ENCODE measurements at places on chromosomes 11 and 22. TPM values are rescaled to one million over a fixed set of nuclear protein-coding genes. Genes with fewer than 3 reads are reported as not detected.
A peak's percentile ranks its signal among the peaks of the same experiment; 100 is the strongest.

DNA sequence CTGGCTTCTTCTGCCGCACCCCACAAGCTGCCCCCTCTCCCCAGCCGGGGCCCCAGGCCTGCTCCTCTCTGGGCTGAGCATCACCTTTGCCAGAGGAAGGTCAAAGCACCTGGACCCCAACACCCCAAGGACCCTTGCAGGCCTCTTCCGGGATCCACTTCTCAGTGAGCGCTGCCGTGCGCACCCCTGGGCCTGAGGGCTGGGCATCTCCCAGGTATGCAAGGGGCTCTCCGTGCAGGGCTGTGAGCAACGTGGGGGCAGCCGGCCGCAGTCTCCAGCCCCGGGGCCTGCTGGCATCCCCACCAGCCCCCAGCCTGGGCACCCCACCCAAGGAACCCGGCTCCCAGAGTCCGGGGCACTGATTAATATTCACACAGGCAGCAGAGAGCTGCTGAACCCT, 64.0 kb downstream of the BRD1 start:
- DNase-seq = no peak

GRCh38 chr11:130612291-130612851, 163.9 kb downstream of the ADAMTS15 start:
- DNase-seq = no peak

- DNase-seq = no peak
Observed at GRCh38 chr22:22460060-22460459, 48.5 kb downstream of the ZNF280B start.

GRCh38 chr11:40100162-40100553, 1359.3 kb downstream of the LRRC4C start:
- no peak for DNase-seq

DNA sequence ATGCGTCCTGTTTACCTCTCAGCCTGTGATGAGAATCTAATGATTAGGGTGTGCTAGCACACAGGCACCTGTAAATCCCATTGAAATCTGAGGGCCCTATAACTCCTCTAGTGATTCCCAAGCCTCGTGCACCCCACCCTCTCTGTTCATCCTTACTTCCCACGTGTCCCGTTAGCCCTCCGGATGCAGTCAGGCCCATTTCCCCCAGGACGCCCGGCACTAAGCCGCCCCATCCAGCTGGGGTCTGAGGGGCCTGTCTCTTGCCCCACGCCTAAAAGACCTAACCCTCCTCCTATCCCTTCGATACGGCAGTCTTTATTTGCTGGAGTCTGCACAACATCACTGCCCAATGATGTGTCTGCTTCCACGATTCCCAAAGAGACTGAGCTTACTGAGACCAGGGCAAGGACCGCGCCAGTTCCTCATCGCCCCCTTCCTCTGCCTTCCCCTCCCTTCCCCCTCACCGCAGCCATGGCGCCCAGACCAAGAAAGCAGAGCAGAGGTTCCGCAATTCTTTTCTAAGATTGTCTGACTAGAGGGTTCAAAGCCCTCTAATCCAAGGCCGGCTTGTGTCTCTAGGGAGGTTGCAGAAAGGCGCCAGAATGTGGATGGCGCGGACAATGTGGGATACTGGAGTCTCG, 1.1 kb upstream of the FADS2 start:
- DNase-seq = no peak

DNA sequence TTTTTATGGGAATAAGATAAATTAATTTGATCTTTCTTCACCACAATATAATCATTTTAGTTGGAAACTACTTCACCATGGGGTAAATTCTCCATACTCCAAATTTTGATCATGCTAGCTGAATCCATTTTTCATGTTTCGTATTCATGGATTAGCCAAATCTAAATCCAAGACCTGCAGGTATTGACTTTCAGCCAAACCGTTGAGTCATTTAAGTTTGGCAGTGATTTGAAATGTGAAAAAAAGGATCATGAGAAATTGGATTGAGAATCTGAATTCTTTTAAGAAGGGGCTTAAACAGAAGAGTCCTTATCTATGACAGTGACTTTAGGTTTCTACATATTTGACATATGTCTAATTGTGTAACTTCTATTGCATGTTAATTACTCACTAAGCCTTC, 5.3 kb downstream of the GAS2 start:
- no peak for DNase-seq

- peak; percentile 29 for DNase-seq
Observed at GRCh38 chr22:49503896-49504521, 323.7 kb downstream of the BRD1 start.

- no peak for DNase-seq
Observed at GRCh38 chr11:115503886-115504275, 334 bp downstream of the CADM1 start.

GRCh38 chr11:125921042-125921441, 16.7 kb downstream of the DDX25 start:
- no peak for DNase-seq

DNA sequence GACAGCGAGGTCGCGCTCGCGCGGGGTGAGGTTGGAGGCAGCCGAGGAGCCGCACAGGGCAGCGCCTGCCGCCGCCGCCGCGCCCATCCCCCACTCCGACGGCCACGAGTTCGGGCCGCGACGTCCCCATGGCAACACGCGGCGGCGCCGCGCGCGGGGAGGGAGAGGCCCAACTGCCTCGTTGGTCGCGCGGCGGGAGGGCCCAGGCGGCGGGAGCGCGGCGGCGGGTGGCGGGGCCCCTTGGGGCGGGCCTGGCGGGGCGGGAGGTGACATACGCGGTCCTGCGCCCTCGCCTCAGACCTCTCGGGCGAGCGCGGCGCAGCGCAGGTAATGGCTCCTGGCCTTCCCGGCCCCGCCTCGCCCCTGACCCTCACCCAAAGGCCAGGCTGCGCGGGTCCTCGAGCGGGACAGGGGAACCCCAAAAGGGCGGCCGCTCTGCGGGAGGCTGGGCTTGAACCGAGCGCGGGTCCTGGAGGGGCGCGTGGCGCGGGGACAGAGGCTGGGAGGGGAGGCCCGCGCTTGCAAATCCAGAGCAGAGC, at the start of gene DEUP1:
Gene DEUP1 (plus strand): TSS at position 297 of the 539 bp plus-strand sequence. CDS start 1,518 bp downstream, outside the sequence.
- DNase-seq = no peak

GRCh38 chr11:96303064-96303463, 39.9 kb downstream of the MAML2 start:
- no peak for DNase-seq

GRCh38 chr11:73393011-73393380, 16.8 kb downstream of the RELT start:
- DNase-seq = no peak

GRCh38 chr22:42682113-42682851, 33.1 kb upstream of the CYB5R3 start:
- no peak for DNase-seq

DNA sequence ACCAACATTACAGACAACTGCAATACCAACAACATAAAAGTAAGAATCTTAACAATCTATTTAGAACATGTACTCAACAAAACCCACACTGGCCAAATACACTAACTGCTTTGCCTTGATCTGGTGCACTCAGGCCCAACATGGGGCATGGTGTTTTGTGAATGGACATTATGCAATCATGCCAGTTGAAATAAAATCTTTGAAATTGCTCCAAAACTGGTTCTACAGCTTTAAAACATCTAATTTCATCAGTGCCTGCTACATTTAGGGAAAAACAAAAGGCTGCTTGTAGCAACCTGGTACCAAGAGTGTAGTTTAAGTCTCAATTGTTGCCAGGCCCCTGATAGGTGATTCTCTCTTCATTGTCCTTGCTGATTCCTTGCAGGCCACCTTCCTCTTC, 3.3 kb upstream of the CTR9 start:
- DNase-seq = no peak

DNA sequence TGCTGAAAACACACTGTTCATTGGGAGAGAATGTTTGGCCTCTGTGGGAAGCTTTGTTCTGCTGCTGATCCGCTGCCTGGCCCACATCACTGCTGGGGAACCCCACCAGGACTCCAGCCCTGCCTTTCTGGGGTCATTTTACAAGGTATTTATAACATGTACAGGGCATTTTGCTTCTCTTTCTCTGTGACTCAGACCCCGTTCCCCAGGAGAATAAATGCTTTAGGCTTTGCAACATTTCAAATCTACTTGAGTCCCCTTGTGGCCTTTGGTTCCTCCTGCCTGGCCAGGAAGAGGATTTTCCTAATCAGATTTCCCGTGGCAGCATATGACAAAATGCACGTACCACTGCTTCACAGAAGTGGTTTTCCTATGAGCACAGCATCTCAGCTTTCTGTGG, 43.0 kb downstream of the BTG4 start:
- DNase-seq = no peak

- no peak for DNase-seq
Observed at GRCh38 chr11:85746670-85747069, 60.7 kb upstream of the CCDC89 start.

GRCh38 chr11:45850446-45850845, 3.2 kb downstream of the CRY2 start:
- DNase-seq = no peak

DNA sequence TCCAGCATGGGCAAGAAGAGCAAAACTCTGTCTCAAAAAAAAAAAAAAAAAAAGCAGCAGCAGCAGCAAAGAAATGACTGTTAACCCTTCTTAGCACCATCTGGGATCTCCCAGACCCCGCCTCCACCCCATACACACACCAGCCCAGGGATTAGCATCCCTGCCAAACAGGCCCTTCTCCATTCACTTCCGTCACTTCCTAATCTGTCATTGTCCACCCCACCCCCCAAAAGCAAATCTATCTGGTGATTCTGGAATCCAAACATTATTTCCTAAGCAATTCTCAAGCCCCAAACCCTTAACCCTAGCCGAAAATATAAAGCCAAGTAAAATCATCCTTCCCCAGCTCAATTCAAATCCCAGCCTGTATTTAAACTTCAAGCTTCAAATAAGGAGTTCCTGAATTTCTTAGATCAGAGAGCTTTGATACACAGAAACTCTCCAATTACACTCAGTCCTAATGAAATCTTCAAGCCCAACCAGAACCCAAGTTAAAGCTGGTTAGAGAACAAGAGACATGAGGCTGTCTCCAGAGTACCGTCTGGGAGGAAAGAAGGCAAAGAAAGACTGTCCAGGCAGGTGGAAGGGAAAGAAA, 6.0 kb upstream of the AHNAK start:
- no peak for DNase-seq

- DNase-seq = no peak
Observed at GRCh38 chr11:36375353-36376008, 79.4 kb downstream of the PRR5L start.

- no peak for DNase-seq
Observed at GRCh38 chr11:92154110-92154509, 70.5 kb upstream of the FAT3 start.

DNA sequence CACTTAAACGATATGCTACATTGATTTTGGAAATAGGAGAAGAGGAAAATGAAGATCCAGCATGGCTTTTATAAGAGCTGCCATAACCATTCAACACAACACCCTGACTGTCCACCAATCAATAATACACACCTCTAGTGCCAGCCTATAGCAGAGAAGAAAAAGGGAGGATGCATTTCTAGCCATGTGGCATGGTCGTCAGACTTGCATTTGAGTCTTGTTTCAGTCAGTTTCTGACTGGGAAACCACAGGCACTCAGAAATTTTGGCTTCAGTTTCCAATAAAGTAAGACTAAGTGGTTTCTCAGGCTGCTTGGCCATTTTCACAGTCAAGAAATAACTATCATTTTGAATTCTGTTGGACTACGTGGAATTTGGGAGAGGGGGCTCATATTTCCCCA, 523.5 kb upstream of the LRRC4C start:
- no peak for DNase-seq

Gene OR51A2
- not detected for total RNA-seq

Gene OR52E8
- not detected for total RNA-seq

Gene KCNJ11
- total RNA-seq = 5.1 TPM

Gene TTC17
- total RNA-seq = 71.0 TPM

Gene CFAP300
- 2.7 TPM for total RNA-seq

Gene C11orf97
- total RNA-seq = not detected

Gene GRK3
- 10.9 TPM for total RNA-seq

Data from suprapubic skin (tissue), 4 donors.